Inflammatory macrophage (primary cell): ENCODE measurements at places on chromosomes 7 and 10.

- no peak for DNase-seq
These were observed 69.0 kb upstream of the ZNF479 start for GRCh38 chr7:57201021-57201894.

GRCh38 chr7:25863005-25863728 is 288.8 kb upstream of the NFE2L3 start:
- DNase-seq = no peak

DNA sequence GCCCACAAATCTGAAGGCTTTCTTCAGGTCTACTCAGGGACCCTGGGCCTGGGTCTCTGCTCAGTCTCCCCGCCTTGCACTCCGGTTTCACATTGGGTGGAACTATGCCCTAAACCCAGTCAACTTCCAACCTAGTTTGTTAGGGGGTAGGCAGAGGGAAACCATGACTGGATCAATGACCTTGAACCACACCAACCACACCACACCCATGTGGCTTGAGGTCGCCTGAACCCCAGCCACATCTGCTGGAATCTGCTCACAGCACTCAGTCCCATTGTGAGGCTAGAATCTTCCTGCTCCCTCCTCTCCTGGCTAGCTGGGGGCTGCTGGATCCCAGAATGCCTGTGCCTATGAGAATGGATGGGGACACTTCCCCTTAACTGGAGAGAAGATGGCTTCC is 17.9 kb downstream of the RFC2 start:
- DNase-seq = no peak

DNA sequence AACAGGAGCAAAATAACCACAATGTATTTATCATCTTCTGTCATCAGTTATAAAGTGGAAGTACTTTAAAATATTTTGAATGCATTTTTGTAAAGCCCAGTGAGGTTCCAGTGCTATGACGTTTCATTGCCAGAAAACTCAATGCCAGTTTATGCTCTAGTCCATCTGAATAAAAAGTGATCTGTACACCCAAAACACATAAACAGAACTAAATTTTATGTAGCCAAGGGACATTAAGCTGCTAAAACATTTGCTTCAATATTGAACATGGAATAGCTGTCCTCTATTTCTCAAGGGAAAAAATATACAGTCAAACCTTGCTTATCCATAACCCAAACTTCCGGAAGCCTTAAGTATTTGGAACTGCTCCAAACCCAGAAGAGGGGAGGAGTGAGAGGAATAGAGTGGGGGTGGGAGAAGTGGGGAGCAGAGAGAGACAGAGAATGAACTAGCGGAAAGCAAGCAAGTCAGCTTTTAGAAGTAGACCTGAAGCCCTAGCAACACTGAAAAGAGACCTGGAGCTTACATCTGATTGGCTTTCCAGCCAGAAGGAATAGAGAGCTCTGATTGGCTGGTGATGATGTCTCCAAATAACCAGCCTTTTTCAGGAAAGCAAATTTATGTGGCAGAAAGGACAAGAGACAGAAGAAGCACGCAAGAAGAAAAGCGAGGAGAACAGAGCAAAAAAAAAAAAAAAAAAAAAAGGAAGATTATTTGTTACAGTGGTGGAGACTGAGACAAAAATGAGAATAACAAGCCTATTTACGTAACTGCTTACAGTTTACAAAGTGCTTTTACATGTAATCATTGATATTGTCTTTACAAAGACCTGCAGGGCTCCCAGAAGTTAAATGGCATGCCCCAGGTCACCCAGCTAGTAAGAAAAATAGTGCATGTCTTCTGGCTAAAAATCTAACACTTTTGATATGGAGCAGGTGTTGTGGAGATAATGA is 196.0 kb downstream of the RNLS start:
- peak; percentile 44 for DNase-seq

GRCh38 chr7:155961241-155962190 is 149.3 kb upstream of the SHH start:
- no peak for DNase-seq

DNA sequence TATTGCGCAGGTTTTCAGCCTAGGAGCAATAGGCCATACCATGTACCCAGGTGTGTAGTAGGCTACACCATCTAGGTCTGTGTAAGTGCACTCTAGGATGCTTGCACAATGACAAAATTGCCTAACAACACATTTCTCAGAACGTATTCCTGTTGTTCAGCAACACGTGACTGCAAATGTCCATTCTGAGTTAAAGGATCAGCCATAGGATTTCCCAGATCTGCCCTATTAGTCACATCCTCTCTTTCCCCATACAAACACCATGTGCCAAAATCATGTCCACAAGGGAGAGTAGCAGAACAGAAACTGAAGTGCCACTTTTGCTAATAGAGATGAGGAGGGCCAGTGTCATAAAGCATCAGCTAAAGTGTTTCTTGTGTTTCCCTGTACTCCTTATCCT is 42.6 kb upstream of the AMPH start:
- DNase-seq = peak; percentile 97

GRCh38 chr7:139603896-139604295 is 80.4 kb downstream of the CLEC2L start:
- no peak for DNase-seq

DNA sequence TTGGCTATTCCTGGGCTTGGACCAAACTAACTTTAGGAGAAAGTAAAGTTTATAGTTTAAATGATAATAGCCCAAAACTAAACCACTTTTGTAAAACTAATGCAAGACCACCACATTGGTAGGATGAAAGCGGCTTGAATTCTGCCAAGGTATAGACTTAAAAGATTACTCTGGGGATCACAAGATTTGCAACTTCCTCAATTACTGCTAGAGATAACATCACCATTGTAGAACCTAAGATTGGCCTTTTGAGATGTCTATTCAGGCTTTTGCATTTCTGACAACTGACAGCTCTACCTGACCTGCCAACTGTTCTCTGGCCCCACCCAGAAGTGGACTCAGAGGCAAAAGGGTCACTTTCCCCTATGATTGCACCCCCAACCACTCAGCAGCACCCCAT is 162.4 kb downstream of the TNS3 start:
- no peak for DNase-seq

- DNase-seq = no peak
These were observed 68.4 kb upstream of the ITGB1 start for GRCh38 chr10:33026422-33026821.

GRCh38 chr7:92421676-92422435 is 25.4 kb upstream of the GATAD1 start:
- DNase-seq = no peak

DNA sequence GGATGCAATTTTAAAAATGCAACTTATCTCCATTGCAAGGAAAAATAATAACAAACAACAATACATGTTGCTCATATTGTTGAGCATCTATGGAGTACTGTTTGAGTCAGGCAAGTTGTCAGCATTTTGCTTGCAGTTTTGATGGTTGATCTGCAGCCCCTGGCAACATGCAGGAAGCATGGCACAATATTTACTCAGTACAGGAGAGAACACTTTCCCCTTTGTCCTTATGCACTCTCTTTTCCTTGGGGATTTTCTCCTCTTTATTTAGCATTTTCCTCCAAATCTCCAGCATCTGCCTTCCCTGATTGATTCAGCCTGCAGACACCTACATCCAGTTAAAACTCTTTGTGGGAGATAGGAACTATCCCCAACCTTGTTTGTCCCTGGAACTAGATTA is 620.5 kb upstream of the LRRN3 start:
- DNase-seq = no peak

- DNase-seq = no peak
These were observed 115.3 kb downstream of the JAZF1 start for GRCh38 chr7:28065308-28065707.

DNA sequence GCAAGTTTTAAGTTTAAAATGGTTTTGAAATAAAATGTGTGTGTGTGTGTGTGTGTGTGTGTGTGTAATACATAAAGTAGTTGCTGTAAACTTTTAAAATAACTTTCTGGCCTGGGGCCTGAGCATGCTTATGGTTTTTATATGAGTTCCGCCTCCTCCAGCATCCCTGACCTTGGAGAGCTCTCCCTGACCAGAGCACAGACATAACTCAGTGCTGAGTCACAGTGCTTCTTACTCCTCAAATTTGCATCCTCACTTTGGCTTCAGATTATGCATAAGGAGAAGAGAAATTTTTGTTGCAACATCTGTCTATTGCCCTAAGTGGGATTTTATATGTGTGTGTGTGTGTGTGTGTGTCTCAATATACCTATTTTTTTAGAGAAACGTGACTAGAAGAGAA is 200.8 kb downstream of the ELMO1 start:
- DNase-seq = peak; percentile 72

DNA sequence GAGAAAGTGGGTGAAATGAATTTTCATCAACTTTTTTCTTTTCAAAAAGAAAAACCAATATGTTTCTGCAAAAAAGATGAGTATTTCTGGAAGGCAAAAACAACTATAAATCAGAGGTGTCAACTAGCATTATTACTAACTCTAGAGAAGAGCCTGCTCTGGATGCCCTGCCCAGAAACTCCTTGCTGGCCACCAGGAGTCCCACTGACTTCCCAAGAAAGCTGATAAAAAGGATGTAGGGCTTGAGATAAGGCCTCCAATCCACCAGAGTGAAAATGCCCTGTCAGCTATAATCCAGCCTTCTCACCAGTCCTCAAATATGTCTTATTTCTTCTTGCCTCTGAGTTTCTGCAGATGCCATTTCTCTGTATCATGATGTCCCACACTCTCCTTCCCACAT is 16.7 kb upstream of the FZD1 start:
- DNase-seq = no peak

- DNase-seq = no peak
These were observed 166.8 kb downstream of the USP6NL start for GRCh38 chr10:11444531-11445228.

DNA sequence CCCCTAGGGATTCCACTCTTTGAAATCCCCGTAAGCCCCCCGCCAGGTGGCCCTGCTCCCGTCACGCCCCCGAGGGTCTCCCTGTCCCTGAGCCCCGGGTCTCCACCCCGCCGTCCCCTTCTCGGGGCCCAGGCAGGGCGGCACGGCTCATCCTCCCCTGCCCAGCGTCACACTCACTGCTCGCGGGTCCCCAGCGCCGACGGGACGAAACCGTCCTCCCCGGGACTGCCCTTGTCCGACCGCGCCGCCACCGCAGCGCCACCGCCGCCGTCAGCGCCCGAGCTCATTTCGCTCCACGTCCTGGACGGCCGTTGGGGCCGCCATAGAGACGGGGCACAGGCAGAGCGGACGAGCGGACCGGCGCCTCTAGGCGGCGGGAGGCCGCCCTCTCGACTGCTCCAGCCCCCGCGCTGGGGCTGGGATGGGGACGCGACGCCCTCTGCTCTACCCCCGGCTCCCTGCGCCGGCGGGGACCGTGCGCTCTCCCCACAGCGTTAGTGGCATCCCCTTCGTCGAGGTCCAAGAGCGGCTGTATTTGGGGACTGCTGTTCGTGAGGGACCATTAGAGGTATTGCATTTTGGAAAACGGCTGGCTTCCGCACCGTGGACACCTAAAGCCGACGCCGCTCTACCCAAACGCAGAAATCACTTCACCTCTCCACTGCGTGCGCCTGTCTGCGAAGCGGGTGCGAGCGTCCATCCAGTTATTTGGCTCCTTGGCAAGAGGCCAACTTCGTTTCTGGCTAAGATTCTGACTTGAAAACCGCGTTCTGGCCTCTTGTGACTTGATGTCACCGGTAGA is at the start of gene EEF1AKMT2:
EEF1AKMT2 (minus strand) TSS at position 341 of the 802 bp plus-strand sequence; CDS start at position 287, 54 bp downstream.
- peak; percentile 82 for DNase-seq

DNA sequence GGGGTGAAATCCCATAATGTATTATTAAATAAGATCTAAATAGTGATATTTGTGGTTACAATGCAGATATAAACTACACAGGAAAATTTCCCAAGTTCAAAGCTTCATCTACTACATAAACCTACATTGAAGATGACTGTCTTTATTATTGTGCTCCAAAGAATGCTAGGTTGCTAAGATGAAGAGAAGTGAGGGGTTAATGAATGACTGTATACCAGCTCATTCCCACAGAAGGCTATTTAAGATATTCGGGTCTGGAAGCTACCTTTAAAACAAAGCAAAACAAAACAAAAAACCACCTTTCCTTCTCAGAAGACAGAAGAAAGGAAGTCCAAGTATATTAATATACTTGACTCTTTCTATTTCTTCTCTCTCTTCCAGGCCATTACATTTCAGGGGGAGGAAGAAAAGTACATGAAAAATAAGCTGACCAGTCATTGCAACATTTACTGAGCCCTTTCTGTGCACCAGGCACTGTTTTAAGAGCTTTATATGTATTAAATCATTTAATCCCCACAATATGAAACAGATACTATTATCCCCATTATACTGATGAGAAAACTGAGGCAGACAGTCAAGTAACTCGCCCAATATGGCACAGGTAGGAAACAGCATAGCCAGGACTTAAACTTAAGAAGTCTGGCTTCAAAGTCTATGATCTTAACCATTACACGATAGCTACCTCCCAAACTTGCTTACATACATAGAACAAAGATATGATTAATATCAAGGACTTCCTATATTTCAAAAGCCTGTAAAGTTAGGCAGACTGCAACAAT is 48.1 kb downstream of the TNPO3 start:
- DNase-seq = no peak
